ENCODE measurements at places on chromosomes 16 and 17.
A peak's percentile ranks its signal among the peaks of the same experiment; 100 is the strongest.

- DNase-seq, result no peak
These were observed 315.8 kb downstream of the XYLT1 start for GRCh38 chr16:17154981-17155380.

DNA sequence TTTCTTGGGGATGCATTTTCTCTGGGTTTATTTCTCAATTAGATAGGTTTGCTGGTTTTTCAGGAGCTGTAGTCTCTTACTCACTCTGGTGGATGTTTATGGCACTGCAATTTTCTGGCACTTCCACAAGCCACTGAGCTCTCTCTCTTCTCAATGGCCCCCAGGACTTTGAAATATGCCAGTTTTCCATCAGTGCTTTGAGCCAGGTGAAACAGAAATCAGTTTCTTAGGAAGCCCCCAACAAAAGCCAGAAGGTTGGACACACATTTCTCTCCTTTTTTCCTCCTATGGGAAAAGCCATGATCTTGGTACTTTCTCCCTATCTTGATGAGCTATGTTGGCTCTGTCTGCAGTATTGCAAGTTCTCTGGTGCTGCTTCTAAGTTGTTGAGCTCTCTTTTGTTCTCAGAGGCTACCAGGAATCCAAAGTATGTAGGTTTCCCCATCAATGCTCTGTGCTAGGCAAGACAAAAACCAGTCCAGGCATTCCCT is 90.7 kb upstream of the SMIM36 start:
- no peak for DNase-seq

GRCh38 chr17:57739402-57740234 is 5.5 kb downstream of the CCDC182 start:
- DNase-seq, result no peak

GRCh38 chr17:42058063-42058462 is 7.7 kb upstream of the C17orf113 start:
- DNase-seq, result no peak

GRCh38 chr17:43945074-43945829 is 3.0 kb upstream of the PPY start:
- no peak for DNase-seq

DNA sequence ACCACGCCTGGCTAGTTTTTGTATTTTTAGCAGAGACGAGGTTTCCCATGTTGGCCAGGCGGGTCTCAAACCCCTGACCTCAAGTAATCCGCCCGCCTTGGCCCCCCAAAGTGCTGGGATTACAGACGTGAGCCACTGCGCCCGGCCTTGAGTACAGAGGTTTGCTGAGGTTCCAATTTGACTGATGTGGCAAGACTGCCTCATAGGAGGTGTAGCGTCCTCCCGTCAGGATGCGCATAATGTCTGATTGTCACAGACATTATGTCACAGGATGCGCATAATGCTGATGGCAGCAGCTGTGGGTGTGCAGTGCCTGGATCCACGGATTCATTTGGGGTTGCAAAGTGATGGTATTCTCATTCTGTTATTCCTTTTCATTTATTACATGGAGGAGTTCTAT is 45.2 kb downstream of the HAPSTR1 start:
- DNase-seq, result no peak

- DNase-seq, result no peak
These were observed 118.5 kb upstream of the CACNG5 start for GRCh38 chr17:66716236-66717026.

DNA sequence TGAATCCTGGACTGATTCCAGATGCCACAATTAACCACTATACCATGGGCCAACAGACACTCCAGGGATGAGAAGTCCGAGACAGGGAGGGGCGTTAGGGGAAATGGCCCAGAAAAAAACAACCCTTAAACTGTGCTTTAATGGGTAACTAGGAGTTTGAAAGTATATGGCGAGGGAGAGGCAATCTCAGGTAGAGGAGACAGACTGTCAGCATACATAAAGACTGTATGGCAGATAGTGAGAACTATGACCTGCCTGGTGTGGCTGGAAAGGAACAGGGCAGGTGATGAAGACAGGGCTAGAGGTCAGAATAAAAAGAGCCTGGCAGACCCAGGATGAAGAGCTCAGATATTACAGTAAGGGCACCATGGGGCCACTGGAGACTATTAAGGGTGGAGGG is 8.1 kb downstream of the ZZEF1 start:
- no peak for DNase-seq

- no peak for DNase-seq
These were observed 65.0 kb downstream of the PARN start for GRCh38 chr16:14564861-14565687.

GRCh38 chr16:9092282-9092977 is 986 bp downstream of the HAPSTR1 start:
- DNase-seq, result peak; percentile 34

DNA sequence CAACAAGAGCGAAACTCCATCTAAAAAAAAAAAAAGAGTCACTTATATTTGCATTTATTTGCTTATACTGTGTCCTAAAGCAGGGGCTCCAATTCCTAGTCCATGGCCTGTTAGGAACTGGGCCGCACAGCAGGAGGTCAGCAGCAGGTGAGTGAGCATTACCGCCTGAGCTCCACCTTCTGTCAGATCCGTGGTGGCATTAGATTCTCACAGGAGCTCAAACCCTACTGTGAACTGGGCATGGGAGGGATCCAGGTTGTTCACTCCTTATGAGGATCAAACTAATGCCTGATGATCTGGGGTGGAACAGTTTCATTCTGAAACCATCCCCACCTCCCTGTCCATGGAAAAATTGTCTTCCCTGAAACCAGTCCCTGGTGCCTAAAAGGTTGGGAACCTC is 24.9 kb downstream of the ITGB3 start:
- no peak for DNase-seq

- no peak for DNase-seq
These were observed 4.3 kb upstream of the ALDOC start for GRCh38 chr17:28580959-28581358.

GRCh38 chr17:77952368-77952767 is 6.1 kb upstream of the TNRC6C start:
- no peak for DNase-seq

GRCh38 chr16:21268236-21268635 is 9.9 kb downstream of the CRYM start:
- DNase-seq, result no peak

- DNase-seq, result no peak
These were observed 5.0 kb upstream of the FADS6 start for GRCh38 chr17:74898376-74898946.

- DNase-seq, result no peak
These were observed 44.7 kb downstream of the CYTH1 start for GRCh38 chr17:78737332-78737731.
